CD8-positive, alpha-beta T cell (primary cell): ENCODE measurements at places on chromosomes 13 and 19. TPM values are rescaled to one million over a fixed set of nuclear protein-coding genes. Genes with fewer than 3 reads are reported as not detected.

Gene SLC15A1
- total RNA-seq = not detected

Gene ZNF320
- 5.5 TPM for total RNA-seq

Gene PCSK4
- total RNA-seq = 5.4 TPM

Gene PABPC3
- total RNA-seq = 1.4 TPM

Gene PRX
- total RNA-seq = 1.4 TPM

Gene IFNL1
- not detected for total RNA-seq

Gene FPR1
- total RNA-seq = not detected

Gene RAB4B
- 19.9 TPM for total RNA-seq

Gene FFAR2
- 0.17 TPM for total RNA-seq

Gene PAF1
- 117 TPM for total RNA-seq

Gene ZNF865
- 11.0 TPM for total RNA-seq

Gene KRTDAP
- total RNA-seq = not detected

Gene CYP2F1
- total RNA-seq = 1.8 TPM

Gene SIGLEC6
- not detected for total RNA-seq

Gene VSIG10L
- total RNA-seq = not detected

Gene FUT3
- total RNA-seq = 0.49 TPM

Gene ZNF264
- 54.7 TPM for total RNA-seq

Gene ZNF329
- total RNA-seq = 18.9 TPM

Gene CYP2A6
- not detected for total RNA-seq

Gene TMEM86B
- total RNA-seq = 9.3 TPM

Gene LRRC63
- total RNA-seq = 0.22 TPM

Gene SPC24
- total RNA-seq = 0.86 TPM

Gene DIS3
- 60.8 TPM for total RNA-seq

Gene F10
- not detected for total RNA-seq

Gene FPR3
- not detected for total RNA-seq

Gene MKNK2
- total RNA-seq = 455 TPM

Gene NCAN
- total RNA-seq = not detected

Gene LIM2
- total RNA-seq = not detected

Gene C19orf81
- not detected for total RNA-seq

Gene IRGQ
- 26.5 TPM for total RNA-seq

Gene ANKLE1
- total RNA-seq = 1.3 TPM

Gene RFX1
- total RNA-seq = 11.2 TPM

Gene NAPSA
- total RNA-seq = not detected

Gene CEACAM7
- not detected for total RNA-seq

Gene CPT1C
- not detected for total RNA-seq

Gene DMKN
- total RNA-seq = 1.5 TPM

Gene PRR20B
- not detected for total RNA-seq

Gene ZNF285
- total RNA-seq = 0.24 TPM

Gene ZNF491
- 0.43 TPM for total RNA-seq

Gene ICAM4
- total RNA-seq = not detected

Gene SERP2
- not detected for total RNA-seq

Gene TTC9B
- total RNA-seq = not detected
